ENCODE measurements at places on chromosomes 4 and X. TPM values are rescaled to one million over a fixed set of nuclear protein-coding genes. Genes with fewer than 3 reads are reported as not detected.
A peak's percentile ranks its signal among the peaks of the same experiment; 100 is the strongest.

GSX2 gene
- not detected for total RNA-seq

NWD2 gene
- total RNA-seq = not detected

CFAP47 gene
- total RNA-seq = not detected

KLHL13 gene
- total RNA-seq = 13.8 TPM

ADGRG4 gene
- not detected for total RNA-seq

GPR50 gene
- not detected for total RNA-seq

PROM1 gene
- total RNA-seq = not detected

SULT1B1 gene
- total RNA-seq = not detected

SSX2B gene
- total RNA-seq = not detected

NLGN3 gene
- total RNA-seq = 0.36 TPM

F8A3 gene
- 0.88 TPM for total RNA-seq

TCEAL7 gene
- 6.5 TPM for total RNA-seq

PABPC4L gene
- total RNA-seq = 2.7 TPM

TMEM156 gene
- total RNA-seq = not detected

PLS3 gene
- 358 TPM for total RNA-seq

CCSER1 gene
- total RNA-seq = not detected

- no peak for DNase-seq
Observed at GRCh38 chr4:151297170-151297569, 20.2 kb downstream of the PRSS48 start.

- peak; percentile 11 for DNase-seq
Observed at GRCh38 chrX:18548996-18549395, 122.9 kb downstream of the RS1 start.

DNA sequence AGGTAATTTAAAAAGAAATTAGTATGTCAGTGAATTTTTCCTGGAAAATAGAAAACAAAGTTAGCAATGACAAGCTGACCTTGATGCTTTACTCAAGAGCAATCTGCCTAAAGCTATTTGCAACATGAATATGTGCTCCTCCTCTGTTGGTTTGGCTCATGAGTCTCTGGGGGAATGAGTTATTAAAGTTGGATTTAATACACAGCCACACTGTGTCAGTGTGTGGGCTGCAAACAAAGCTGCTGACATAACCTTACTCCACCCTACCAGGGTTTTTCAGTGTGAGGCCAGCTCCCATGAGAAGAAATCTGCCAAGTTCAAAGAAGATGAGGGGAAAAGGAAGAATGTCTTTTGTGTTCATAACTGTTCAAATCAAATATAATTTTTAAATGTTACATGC, 280.5 kb downstream of the TLL1 start:
- no peak for DNase-seq

GRCh38 chr4:85676050-85676425, 201.1 kb downstream of the ARHGAP24 start:
- DNase-seq = no peak

GRCh38 chr4:174590336-174590735, 68.0 kb upstream of the HPGD start:
- no peak for DNase-seq

DNA sequence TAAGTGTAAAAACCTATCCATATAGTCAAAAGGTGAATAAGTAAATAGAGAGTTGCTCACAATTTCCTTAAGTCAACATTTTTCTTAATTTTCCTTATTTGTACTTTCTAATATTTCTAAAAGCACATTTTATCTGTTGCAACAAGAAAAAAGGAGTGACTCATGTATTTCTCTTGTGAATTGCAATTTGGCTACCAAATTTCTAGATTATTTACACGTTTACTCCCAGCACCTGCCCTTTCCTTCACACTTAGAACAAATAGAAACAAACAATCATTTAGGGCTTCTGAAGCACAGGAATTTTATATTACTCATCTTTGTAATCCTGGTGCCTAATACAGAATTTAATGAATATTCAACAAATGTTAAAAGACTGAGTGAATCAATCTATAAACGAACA, 22.2 kb downstream of the BTC start:
- no peak for DNase-seq

DNA sequence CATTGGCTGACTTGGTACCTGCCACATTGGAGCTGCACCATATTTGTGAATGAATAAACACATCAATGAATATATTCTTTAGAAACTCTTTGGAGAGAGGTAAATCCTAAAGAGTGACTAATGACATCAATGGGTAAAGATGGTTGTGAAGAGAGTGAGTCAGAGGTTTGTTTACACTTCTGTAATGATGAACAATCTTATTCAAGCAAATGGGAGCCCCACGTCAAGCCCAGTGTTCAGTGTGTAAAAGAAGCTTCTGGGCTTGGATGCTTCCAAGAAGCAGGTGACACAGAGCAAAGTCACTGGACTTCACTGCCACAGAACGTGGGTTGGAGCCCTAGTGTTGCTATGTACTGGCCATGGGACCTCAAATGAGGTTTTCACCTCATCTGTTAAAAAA, 319.0 kb downstream of the STK32B start:
- DNase-seq = peak; percentile 13

GRCh38 chrX:1026263-1027015, 186.0 kb downstream of the CRLF2 start:
- peak; percentile 55 for DNase-seq

GRCh38 chr4:71709961-71710360, 73.9 kb downstream of the GC start:
- DNase-seq = no peak

DNA sequence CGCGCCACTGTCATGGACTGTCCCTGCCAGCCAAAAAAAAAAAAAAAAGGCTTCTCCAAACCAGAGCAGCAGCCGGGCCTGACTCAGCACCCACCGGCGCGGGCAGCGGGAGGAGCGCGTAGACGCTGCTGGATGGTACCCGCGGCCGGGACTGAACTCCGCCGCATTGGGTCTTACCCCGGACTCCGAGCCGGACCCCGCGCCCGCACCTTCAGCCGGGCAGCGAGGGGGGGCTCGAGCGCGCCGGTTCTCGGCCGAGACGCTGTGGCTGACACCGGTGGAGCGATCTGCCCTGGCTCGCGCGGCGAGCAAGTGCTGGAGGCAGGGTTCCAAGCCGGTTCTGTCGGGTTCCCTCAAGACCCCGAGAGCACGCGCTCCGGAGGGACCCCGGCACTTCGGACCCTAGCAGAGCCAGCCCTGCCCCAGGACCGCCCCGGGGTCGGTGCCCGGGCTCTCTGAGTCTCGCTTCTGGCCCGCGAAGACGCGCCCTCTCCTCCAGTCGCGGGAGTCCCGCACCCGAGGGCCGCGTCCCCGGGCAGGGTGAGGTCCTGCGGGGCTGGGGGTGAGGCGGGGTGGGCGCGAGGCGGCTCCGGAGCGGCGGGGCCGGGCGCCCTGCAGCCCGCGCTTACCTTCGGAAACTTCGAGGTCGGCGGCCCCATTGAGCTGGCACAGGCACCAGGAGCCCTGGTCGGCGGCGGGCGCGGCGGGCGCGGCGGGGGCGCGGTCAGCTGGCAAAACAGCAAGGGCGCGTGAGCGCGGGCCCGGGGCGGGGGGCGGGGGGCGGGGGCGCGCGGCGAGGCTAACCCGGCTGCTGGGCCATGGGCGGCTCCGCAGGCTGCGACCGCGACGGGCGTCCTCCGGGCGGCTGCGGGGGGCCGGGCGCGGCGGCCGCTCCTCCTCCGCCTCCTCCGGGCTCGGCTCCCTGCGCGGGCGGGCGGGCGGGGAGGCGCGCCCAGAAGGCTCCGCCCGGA, 11.8 kb upstream of the MAN2B2 start:
- DNase-seq = peak; percentile 97

- DNase-seq = no peak
Observed at GRCh38 chr4:32022071-32022470, 1301.9 kb downstream of the PCDH7 start.

DNA sequence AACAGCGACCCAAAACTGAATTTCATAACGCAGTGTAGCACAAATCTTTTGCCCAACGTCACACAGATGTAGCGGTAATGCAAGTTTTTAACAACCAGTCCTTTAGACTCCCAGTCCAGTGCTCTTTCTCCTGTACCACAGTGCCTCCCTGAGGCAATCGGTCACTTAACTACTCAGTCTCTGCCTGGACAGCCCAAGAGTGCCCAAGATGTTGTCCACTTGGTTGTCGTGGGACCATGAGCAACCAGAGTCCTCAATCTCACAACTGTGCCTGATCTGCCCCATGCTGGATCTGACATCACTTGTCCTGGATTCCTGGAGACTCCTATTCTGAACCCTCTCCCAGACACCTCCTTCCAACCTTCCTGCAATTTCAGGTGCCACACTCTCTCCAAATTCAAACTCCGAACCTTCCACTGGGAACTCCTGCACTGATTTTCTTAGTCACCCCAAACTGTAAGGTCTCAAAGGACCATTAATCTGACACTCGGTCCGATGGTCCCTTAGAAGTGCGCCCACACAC, 702 bp downstream of the MMGT1 start:
- no peak for DNase-seq

- no peak for DNase-seq
Observed at GRCh38 chrX:67610282-67610681, 66.5 kb downstream of the AR start.

All from osteoblast (primary cell).